EL (cell line): ENCODE measurements at places on chromosomes 6 and 20.
A peak's percentile ranks its signal among the peaks of the same experiment; 100 is the strongest.

GRCh38 chr20:45181639-45182038 is 6.9 kb downstream of the PI3 start:
- peak; percentile 20 for DNase-seq

GRCh38 chr6:31878222-31878621 is 575 bp downstream of the SLC44A4 start:
- DNase-seq: no peak

DNA sequence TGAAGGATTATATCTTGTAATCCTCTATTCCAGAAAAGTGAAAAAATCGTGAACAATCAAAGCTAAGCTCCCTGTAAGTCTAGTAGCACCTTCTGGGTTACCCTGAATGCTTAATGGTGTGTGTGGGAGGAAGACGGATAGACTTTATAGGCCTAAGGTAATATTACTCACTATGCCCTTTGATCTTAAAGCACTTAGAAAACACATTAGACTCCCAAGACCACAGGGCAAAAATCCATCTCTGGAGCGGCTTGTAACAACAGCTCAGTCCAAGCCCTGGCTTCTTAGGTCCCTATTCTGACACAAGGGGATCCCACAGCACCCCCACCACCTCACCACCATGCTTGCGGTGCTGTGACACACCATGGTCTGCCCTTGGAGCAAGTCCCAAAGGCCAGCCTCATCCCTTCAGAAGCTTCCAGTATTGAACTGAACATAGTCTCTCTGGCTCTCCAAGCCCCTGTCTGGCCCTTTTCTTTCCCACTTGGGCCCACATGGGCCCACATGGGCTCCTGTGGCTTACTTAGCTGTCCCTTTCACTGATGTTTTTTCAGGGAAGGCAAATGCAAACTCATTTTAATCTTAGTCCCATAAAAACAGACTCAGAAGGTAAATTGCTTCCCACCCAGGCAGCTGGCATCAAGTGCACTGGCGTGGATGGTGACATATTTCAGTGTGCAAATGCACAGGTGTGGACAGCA is 28.3 kb downstream of the C6orf132 start:
- peak; percentile 71 for DNase-seq

DNA sequence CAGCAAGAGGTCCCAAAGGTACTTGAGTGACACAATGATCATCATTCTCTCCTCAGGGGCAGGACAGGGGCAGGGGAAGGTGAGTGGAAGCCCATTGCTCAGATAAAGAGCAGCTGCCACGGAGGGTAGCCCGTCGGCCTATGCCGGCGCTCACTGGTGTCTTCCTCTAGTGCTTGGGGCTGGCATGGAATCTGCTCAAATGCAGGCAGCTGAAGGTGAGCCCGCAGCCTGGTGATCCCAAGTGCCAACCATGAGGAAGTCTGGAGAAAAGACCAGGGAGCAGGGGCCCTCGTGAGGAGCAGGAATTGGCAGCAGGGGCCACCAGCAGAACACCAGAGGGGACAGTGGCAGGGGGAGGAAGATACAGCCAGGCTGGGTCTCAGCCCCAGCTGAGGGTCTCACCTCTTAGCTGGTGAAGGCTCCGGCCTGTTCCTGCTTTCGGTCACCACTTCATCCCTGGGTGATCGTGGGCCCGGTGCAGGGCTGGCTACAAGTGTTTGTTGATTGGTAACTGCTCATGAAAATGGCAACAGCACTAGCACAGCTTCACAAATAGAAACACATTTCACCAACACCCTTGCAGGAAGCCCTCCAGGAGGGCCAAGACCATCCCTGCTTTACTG is 24.7 kb downstream of the RBCK1 start:
- no peak for DNase-seq

- peak; percentile 52 for DNase-seq
These were observed 804.1 kb upstream of the CITED2 start for GRCh38 chr6:140178520-140178919.

- DNase-seq: no peak
These were observed 16.9 kb downstream of the ZNF217 start for GRCh38 chr20:53576586-53577318.

DNA sequence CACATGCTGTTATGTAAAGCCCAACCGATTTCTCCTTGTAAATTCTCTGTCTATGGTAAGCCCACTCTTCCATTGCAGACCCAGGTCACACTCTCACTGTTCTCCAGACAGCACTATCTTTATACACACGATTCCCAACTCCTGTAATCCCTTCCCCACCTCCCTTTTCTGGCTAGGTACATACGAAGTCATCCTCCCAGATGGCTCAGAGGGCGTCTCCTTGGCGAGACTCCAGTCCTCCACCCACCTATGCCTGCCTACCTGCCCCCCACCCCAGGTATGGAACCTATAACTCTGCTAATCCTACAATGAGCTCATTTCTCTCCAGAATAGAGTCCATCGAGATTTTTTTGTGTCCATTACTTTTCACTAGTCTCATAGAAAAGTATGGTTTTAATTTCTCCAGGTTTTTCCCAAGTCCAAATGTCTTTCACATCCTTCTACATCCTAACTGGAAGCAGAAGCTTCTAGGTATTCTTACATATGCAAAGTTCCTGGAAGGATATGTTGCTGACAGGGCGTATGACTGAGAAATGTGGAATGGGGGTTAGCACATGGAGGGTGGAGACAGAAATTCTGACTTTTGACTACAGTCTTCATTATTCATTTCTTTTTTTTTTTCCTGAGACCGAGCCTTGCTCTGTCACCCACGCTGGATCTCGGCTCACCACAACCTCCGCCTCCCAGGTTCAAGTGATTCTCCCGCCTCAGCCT is 22.8 kb downstream of the SCML4 start:
- DNase-seq: no peak

- DNase-seq: no peak
These were observed 4.1 kb downstream of the TCF21 start for GRCh38 chr6:133892813-133893691.

GRCh38 chr6:80667006-80667405 is 560.5 kb downstream of the BCKDHB start:
- no peak for DNase-seq

GRCh38 chr6:81145506-81145905 is 607.0 kb downstream of the TENT5A start:
- no peak for DNase-seq

DNA sequence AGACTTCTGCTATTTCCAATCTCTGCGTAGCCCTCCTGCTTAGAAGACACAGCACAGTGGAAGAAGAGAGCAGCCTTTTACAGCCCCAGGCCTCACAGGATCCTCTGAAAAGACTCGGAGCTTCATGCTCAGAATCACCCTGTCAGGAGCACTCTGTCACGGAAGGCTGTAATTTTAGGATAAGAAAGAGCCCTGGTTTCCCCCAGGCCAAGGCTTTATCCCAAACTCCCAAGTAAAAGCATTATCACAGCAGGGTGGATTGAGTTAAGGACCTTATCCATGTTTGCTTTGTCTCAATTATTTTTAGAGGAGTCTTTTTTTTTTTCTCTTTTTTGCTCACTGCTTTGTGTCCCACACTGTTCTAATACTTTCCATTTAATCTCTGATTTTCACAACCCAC is 39.2 kb downstream of the ANKS1A start:
- DNase-seq: no peak

- peak; percentile 99 for DNase-seq
These were observed at the start of gene TBX18 for GRCh38 chr6:84764332-84765049. TSS of gene TBX18 (minus strand) at chr6:84764598. CDS start at chr6:84764181, 417 bp downstream.

DNA sequence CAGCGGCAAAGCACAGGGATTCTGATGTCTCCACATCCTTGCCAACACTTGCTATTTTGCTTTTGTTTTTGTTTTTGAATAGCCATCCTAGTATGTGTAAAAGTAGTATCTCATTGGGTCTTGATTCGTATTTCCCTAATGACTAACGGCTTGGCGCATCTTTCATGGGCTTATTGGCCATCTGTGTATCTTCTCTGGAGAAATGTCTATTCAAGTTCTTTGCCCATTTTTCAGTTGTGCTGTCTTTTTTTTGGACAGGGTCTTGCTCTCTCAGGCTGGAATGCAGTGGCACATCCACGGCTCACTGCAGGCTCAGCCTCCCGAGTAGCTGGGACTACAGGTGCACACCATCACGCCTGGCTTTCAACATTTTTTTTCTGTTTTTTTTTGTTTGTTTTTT is 17.4 kb downstream of the TCFL5 start:
- DNase-seq: no peak

DNA sequence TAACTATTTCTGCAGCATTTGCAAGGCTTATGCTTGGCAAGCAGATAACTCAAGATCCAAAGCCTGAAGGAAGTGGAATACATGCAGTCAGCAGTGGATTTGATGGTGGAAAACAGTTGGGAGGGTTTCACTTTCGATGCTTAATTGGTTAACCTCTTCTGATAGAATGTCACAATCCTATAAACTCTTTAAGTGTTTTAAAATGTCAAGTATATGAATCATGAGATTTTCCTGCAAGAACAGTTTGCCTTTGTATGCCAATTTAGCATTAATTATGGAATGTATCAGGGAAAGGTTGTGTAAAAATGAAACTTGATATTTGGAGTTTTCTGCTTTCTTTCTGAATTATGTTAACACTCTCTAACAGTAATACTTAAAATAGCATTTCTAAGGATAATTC is 36.6 kb downstream of the NKX2-4 start:
- peak; percentile 18 for DNase-seq

DNA sequence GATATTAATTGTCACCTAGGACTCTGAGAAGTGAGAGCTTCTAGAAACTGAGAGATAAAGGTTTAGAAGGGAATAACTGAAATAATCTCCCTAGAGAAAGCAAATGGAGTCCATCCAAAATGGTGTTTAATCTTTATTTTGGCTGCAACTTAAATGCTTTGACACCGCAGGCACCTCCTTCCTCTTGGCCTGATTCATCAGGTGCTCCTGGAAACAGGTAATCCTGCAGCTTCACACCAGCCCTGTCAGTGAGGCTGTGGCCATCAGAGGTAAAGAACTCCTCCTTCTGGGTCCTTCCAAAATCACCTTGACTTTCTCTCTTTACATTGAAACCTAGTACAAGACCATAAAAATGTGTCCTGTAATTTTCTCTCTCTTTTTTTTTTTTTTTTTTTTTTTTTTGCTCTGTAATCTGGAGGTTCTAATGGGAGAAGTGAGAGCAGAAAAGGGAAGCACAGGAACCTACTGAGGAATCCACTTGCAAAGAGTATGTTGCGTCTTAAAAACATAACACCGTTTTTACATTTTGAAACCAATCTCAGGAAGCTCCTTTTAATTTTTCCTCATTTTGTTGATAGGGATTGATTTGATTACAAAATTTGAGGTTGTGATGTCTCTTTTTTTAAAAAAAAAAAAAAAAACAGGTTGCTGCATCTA is 124.2 kb downstream of the LRRC1 start:
- no peak for DNase-seq

DNA sequence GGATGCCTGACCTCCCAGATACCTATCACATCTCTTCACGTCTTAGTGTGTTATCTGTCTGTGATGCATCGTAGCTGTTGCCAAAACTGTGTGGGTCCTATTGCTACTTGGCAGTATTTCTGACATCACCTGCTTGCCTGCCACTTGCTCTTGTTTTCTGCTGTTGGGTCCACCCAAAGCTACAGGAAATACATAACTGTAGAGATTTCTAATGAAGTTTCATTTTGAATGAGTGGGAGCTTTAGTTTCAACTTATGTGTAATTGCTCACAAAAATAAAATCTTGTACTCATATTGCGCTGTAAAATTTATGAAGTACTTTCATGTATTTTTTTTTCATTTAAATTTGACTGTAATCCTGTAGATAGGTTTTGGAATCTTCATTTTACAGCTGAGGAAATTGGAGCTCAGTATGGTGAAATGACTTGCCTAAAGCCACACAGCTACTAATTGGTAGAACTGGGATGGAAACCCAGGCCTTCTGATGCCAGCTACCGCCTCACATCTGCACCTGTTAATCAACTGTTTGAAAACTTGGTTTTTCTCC is 113.6 kb upstream of the MAN1A1 start:
- no peak for DNase-seq

- DNase-seq: peak; percentile 68
These were observed 31.8 kb downstream of the PSMB9 start for GRCh38 chr6:32885698-32886286.

DNA sequence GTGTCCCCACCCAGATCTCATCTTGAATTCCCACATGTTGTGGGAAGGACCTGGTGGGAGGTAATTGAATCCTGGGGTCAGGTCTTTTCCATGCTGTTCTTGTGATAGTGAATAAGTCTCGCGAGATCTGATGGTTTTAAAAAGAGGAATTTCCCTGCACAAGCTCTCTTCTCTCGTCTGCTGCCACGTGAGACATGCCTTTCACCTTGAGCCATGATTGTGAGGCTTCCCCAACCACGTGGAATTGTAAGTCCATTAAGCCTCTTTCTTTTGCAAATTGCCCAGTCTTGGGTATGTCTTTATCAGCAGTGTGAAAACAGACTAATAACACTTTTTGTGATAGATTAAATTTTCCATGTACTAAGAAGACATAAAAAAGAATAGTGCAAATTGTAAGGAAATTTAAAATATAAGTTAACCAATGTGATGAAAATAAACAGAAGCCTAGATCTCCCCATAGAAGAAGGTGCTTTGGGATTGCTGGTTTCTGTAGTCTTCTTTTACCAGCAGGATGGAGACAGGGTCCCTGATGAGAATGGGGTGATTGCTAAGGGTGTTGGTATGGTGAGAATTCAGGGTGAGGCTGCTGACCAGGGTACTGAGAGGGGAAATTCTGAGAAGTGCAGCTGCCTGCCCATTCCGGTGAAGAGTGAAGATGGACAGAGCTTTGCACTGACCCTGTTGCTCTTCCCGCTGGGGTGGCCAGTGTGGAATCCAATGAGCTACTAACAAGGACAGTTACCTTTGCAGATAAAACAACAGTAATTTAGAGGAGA is 50.7 kb downstream of the BMP2 start:
- DNase-seq: no peak

- no peak for DNase-seq
These were observed 35.7 kb upstream of the CDH22 start for GRCh38 chr20:46343975-46344357.

GRCh38 chr6:134453792-134454510 is 136.0 kb upstream of the SGK1 start:
- no peak for DNase-seq

GRCh38 chr6:112030206-112030960 is 23.5 kb upstream of the CCN6 start:
- no peak for DNase-seq

DNA sequence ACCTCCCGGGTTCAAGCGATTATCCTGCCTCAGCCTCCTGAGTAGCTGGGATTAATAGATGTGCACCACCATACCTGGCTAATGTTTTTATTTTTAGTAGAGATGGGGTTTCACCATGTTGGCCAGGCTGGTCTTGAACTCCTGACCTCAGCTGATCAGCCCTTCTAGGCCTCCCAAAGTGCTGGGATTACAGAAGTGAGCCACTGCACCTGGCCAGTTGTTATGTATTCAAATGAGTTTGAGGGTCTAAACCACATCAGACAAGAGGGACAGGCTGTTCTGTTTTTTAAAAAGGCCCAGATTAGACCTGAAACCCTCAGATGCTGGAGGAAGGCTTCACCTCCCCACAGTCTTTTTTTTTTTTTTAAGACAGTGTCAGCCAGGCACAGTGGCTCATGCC is 4.1 kb upstream of the SPAG4 start:
- DNase-seq: no peak

DNA sequence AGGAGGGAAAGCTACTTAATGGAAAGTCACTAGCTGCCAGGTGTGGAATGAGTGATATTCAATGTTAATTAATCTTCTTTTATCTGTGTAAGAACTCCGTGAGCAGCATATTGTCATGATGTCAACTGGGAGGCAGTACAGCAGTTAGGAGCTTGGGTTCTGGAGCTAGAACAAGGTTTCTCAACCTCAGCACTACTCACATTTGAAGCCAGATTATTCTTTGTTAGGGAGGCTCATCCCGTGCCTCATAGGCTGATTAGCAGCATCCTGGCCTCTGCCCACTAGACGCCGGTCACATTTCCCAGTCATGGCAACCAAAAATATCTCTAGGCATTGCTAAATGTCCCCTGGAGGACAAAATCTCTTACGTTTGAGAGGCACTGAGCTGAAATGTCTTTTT is 41.2 kb downstream of the BCAS1 start:
- DNase-seq: no peak
